ENCODE measurements at places on chromosomes 16 and 17.

DNA sequence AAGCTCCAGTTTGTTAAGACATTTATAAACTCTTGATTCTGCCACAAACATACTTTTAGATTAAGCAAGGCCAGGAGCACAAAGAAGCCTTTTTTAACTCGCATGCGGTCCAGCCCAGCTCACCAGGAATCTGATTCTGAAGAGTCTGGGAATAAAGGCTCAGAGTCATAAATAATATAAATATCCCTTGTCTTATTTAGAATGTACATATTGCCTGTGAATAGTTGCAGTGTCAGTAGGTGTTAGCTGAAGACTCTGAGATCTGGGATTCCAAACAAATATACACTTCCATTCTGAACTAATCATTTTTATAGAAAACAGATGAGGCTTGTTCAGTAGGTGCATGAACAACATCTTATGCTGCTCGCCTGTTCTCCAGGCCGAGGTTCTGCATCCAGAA, 59.1 kb upstream of the ELAC2 start:
- no peak for DNase-seq

GRCh38 chr17:40532520-40533253, 31.3 kb upstream of the TNS4 start:
- DNase-seq, result peak; percentile 44

- DNase-seq, result no peak
Observed at GRCh38 chr16:22055881-22056280, 36.5 kb upstream of the VWA3A start.

DNA sequence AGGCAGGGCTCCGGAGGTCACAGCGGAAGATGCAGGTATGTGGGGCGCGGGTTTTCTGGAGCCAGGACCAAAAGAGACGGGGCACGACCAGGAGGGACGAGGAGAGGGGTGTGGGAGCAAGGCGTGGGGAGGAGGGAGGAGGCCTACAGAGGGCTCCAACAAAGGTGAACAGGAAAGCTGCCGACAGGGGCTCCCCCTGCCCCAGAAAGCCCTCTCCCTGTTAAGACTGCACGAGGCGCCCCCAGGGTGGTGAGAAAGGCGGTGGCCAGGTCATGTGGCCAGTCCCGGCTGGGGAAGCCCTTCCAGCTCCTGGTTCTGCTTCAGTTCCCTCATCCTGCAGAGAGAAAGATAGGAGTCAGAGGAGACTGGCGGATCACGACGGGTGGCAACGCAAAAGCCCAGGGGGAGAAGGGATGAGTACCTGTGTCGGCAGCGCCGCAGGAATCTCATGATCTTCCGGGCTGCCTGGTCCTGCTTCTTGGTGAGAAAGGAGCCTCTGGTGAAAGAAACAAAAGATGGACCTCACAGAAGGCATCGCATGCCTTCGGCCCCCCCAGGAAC, 949 bp upstream of the SPAG7 start:
- DNase-seq, result no peak

- DNase-seq, result no peak
Observed at GRCh38 chr16:54633943-54634362, 296.7 kb upstream of the IRX5 start.

DNA sequence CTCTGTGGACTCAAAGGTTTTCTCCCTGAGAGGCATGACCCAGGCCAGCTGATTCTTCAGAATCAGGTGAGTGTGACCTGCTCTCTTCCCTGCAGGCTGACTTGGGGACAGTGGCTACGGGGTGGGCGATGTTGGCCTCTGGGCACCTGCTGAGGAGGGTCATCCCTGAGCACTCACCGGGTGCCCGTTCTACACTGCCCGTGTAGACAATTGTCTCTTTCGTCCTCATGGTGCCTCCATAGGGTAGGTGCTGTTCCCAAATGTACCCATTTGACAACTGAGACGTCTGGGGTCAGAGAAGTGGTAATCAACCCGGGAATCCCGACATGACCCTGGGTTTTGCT, 74.8 kb downstream of the GOSR1 start:
- no peak for DNase-seq

DNA sequence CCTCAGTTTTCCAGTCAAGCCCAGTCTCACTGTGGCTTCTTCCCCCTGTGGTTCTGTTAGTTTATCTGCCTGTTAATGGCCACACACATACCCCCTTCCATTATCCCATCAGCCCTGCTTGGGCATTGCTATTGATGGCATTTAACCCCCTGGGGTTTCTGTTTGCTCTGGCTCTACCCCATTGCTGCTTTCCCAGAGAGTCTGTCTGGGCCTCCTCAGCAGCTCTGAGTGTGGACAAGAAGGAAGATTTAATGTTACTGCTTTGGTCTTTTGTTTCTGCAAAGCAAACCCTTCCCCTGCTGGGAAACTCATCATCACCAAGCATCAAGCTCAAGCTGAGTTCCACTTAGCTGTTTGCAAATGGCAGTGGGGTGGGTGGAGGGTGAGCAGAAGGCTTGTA, 162.7 kb downstream of the CCT6B start:
- DNase-seq, result no peak

DNA sequence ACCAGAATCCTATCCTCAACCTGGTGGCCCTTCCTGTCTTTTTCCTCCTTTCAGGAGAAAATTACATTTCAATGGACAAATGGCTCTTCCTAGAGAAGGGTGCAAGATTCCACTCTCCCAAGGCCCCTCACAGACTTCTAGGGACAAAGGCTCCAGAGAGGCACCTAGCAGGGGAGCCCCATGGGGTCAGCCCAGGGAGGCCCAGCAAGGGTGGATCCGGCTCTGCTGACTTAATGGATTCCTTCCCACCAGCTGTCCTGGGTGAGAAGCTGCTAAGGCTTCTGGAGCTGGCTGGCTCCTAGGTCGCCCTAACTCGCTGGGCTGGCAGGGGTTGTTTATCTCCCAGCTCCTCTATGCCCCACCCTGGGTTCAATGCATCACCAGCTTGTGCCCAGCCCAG, 152.4 kb downstream of the ZNF423 start:
- no peak for DNase-seq

DNA sequence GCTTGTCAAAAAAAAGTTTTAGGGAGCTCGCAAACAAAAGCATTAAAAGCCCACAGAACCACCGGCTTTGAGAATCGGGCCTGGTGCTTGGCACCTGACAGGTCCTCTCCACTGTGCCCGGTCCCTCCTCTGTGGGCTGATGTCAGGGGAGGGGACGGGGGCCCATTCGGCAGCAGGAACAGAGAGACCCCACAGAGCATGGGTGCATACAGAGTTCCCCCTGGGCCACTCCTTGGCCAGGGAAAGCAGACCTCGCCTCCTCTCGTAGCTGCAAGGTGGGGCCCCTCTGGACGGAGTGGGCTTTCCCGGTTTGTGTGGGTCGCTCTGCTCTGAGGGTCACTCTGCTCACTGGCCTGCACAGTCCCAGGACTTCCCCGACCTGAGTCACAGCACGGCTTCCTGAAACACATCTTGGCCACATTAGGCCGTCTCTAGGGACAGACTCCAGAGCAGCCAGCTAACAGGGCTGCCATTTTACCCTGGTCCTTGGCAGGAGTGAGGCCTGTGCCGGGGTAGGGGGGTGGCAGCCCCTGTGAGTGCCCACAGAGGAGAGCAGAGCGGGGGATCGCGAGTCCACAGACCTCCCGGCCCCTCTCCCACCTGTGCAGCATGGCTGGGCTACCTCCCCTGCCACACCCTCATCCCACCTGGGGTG, 11.1 kb downstream of the CBFA2T3 start:
- no peak for DNase-seq

DNA sequence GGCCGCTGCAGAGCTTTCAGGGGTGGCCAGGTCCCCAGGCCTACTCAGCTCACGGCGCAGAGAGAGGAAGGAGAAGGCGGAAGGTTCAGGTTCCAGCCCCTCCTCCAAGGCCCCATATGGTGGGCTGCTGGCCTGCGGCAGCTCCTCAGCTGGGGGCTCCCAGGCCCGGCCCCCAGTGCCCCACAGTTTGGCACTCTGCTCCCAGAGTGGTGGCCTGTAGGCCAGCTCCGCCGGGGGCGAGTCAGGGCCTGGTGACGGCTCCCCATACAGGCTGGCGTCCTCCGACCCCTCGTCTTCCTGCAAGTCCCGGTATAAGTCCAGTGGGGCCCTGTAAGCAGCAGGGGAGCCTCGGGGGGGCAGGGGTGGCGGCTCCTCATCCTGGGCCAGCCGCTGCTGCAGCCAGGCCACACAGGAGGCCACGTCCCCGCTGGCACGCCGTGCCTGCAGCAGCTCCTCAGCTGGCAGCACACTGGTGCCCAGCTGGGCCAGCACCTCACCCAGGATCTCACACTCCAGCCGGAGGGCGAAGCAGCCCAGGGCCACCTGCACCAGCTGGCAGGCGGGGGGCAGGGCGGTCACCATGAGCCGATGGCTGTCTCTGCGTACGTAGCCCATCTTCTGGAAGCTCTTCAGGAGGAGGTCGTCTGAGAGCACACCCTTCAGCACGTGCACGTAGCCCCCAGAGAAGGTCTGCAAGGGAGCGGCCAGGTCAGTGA, 3.7 kb downstream of the SPATA2L start:
- DNase-seq, result no peak

DNA sequence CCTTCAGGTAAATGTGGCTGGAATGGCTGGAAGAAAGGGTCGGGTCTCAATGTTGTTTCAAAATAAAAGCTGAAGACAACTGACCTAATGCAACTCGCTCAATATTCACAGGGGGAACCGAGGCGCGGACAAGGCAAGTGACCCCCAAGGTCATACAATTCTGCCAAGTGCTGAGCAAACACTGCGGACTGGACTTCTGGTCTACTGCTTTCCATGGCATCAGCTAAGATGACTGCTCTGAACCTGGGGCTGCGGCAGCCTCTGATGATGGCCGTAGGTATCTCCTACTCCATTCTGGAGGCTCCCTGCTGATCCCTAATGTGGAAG, 21.9 kb downstream of the CA4 start:
- peak; percentile 12 for DNase-seq

- no peak for DNase-seq
Observed at GRCh38 chr17:75327757-75328156, 38.5 kb upstream of the SLC25A19 start.

DNA sequence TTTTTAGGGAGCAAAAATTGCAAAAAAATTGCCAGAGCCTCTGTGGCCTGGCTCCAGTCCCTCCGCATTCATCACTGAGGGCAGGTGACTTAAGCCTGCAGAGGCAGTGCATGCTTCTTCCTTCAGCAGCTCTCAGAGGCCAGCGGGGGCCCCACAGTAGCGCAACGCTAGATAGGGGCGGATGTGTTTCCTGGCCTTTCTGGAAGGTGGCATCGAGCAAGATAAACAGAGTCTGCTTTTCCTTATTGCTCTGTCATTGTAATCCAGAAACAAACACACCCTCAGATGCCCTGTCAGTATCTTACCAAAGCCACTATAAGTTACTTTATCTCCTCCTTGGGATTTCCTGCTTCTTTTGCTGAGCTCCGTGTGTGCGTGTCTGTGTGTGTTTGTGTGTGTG, 75.5 kb upstream of the IRX6 start:
- DNase-seq, result no peak

DNA sequence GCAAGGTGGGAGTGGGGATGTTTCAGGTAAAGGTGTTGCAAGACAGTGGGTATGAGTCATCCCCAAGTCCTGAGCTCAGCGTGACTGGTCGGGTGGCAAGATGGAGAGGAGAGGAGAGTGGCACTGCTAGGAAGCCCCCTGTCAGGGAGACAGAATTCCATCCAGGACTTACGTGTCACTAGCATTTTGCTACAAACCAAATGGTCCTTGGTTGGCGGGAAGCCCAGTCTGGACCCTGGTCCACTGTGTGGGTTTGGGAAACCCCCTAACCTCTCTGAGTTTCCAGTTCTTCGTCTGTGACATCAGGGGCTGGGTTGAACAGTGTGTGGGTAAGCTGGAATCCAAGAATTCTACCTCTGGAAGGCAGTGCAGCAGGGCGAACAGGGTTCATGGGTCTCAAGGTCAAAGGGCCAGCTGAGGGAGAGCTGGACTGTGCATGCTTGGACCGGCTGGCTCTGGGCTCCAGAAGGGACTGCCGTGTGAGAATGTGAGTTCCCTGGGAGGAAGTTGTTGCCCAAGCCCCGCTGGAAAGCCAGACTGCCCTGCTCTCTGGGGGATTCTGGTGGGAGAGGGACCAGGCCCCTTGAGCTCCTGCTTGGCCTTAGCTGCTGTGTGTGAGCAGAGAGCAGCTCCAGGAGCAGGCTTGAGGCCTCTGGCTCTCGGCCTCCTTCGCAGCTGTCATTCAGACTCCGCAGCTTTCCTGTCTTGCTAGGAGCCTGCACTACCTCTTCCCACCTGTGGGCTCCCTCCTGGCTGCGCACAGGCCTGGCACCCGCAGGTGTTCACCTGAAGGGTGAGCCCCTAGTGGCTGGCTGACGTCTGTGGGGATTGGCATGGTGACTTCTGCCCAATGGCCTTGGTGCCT, 84.6 kb downstream of the NT5M start:
- no peak for DNase-seq

- DNase-seq, result no peak
Observed at GRCh38 chr17:50763716-50764475, 3.4 kb downstream of the ANKRD40CL start.

DNA sequence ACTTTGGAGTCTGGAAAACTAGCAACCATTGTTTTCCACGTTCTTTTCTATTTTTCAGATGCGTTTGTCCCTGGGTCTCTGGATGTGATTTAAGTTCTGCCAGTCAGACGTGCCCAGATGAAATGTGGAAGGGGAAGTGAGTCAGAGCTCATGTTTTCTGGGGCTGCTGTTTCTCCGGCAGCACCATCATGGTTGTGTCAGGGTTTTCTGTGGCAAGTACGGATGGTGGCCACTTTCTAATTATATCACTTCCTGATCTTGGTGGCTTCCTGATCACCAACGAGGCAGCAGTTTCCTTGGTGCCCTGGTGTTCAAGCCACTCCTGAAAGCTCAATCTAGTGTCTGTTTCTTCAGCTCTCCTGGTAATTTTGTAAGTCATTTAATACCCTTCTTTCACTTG, 31.4 kb upstream of the PMFBP1 start:
- no peak for DNase-seq

- no peak for DNase-seq
Observed at GRCh38 chr17:3796110-3796821, 4.7 kb downstream of the ITGAE start.

- DNase-seq, result no peak
Observed at GRCh38 chr17:6244796-6245195, 174.6 kb downstream of the WSCD1 start.

GRCh38 chr16:51159296-51159695, 8.2 kb upstream of the SALL1 start:
- DNase-seq, result no peak

- DNase-seq, result no peak
Observed at GRCh38 chr17:49716668-49717364, 9.1 kb upstream of the SLC35B1 start.

GRCh38 chr16:65819136-65819898, 547.2 kb upstream of the CDH5 start:
- no peak for DNase-seq

DNA sequence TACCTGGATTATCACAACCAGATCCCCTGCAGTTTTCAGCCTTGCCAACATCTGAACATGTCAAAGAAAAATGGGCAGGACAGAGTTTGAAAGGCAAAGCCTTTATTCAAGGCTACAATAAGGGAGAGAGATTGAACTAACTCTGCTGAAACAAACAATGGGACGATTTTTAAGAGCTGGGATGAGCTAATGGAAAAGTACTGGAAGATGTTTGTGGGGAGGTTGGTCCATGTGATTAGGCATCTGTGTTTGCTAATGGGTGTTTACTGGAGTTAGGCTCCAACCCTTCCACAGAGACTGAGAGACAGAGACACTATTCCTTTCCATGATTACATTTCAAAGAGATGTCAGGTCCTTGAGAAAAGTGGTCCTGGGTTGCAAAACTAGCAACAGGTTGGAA, 35.0 kb upstream of the HSBP1 start:
- no peak for DNase-seq

GRCh38 chr17:57091186-57091618, 6.2 kb downstream of the AKAP1 start:
- DNase-seq, result no peak
